ENCODE measurements at places on chromosomes 5 and 9.
A peak's percentile ranks its signal among the peaks of the same experiment; 100 is the strongest.

DNA sequence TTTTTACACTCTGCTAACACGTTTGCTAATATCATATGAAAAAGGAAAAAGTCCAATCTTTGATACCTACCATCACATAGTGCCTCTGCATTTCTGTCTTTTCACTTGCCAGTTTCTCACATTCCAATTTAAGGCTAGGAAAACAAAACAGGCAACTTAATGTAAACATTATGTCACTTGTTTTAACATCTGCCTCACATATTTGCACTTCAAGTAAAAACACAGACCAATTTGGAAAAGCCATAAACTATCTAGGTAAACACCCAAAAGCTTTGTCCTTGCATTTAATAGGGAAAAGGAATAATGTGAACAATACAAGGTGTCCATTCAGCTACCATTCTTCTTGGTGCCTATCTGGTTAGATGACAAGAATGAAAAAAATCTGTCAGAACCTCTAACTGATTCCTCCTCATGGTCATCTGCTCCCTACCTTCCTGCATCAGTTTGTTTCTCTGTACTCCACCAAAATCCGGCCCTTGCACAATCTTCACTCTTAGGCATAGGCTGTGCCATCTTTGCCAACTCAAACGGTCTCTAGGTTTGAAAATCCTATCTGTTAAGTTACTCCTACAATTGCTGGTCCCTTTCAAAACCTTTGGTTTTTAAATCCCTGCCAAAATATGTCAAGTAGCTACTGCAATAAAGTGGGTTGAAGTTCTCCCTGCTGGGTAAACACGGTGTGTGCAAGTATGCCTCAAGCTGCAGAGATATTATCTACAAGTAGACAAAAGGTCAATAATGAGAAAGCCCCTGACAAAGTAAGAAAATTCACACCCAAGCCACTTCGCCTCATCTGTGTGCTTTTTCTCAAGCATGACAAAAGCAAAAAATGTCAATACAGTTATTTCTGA is 3.4 kb downstream of the TLE1 start:
- peak; percentile 45 for DNase-seq

DNA sequence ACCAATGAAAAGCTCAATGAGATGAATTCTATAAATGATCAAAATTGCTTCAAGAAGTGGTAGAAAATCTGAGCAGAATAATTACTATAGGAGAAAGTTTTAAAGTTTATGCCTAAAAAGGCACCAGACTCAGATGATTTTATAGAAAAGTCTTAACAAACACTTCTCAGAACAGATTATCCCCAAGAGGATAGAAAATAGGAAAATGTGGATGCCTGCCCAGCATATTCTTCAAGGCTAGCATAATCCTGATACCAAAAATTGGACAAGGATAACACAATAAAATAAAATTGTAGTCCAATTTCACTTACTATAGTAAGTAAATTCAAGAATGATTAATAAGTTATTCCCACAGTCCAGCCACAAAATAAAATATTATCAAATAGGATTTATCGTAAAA is 397.0 kb downstream of the NR2F1-AS1 start:
- DNase-seq: no peak

DNA sequence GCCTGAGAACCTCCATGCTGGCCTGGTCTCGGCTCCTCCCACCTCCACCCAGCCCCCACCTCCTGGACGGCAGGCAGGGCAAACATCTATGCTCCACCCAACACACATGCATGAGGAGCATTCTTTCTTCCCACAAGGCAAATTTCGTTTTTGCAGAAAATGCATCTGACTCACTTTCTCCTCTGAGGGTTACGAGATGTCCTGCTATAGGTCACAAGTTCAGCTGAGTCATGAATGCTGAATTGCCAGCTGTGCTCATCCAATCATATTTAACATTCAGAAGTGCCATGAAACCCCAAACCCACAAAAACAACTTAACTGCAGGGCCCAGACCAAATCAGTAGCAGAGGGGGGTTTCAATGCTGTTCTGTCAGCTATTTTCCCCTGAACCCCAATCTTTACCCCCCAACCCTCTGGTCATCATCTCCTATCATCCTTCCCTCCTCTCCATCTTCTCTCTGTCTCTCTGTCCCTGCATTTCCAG is 39.0 kb upstream of the OSMR start:
- no peak for DNase-seq

DNA sequence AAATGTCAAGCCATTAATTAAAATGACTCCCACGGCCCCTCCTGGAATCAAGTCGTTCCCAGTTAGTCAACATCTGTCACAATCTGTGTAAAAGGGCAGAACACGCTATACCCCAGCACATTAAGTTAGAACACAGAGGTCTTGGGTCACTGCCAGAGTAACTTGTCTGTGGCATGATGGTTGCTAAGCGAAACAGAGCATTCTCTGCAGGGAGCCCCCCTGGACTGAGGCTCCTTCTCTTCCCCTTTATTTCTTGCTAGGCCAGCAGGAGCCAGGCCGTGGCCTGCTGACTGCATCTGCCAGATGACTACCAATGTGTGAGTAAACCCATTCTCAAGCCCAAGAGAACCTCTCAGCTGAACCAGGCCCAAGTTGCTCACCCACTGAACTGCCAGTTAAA is 51.9 kb upstream of the ZBED3 start:
- peak; percentile 28 for DNase-seq

DNA sequence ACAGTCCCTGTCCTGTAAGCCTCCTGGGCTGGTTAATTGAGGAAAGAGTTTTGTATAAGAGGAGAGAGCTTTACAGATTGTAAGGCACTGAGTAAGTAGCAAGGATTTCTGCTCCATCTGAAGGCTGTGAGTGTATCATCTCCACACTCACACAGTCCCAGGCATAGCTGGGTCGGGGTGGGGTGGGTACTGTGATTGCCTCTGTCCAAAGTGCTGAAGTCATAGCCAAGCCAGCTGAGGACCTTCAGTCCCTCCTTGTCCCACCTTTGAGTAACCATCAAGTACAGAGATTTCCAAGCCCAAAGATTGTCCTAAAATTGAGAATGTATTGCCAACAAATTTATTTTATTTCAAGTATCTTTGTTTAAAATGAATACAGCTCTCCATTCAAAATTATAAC is 5.5 kb upstream of the DNAJB5 start:
- no peak for DNase-seq

DNA sequence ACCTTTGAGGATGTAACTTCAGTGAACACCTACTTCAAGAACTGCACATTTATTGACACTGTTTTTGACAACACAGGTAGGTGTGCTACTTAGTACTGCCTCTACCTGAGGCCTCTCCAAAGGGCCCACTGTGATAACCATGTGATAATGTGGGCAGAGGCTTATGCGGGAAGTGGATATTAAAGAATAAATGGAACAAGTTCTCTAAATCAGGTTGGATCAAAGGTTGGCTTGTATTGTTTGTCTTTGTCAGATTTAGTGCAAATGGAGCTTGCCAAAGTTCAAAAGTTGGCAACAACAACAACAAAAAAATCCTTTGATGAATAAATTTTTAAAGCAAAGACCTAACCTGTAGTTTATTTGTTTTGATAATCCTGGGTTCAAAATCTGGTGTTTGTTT is 104.2 kb upstream of the IQGAP2 start:
- DNase-seq: no peak
